Kasumi-1 (cell line): ENCODE measurements at places on chromosomes 7 and 10.

GRCh38 chr10:120478386-120478785, 21.4 kb downstream of the PLPP4 start:
- no peak for DNase-seq

- DNase-seq: no peak
These were observed 47.7 kb upstream of the MGAM2 start for GRCh38 chr7:142063551-142064442.

- peak; percentile 45 for DNase-seq
These were observed 112.8 kb upstream of the SFMBT2 start for GRCh38 chr10:7523656-7524055.

DNA sequence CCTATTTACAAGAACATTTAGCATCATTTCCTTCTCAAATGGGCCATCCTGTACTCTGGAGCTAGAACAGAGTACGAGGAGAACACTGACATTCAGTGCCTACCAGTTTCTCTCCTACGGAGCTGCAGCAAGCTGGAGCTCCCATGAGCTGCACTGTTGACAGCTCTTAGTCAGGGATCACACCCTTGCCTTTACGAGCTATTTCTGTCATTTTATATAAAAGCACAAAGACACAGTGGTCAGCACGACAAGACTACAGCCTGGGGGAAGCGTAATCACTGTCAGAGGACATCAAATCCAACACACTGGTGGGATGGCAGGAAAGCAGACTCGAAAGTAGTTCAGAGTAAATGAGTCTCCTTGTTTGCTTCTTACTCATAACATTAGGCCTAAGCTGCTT, 2.7 kb downstream of the CDCA7L start:
- DNase-seq: no peak

GRCh38 chr7:106021151-106022067, 58.3 kb downstream of the CDHR3 start:
- no peak for DNase-seq

DNA sequence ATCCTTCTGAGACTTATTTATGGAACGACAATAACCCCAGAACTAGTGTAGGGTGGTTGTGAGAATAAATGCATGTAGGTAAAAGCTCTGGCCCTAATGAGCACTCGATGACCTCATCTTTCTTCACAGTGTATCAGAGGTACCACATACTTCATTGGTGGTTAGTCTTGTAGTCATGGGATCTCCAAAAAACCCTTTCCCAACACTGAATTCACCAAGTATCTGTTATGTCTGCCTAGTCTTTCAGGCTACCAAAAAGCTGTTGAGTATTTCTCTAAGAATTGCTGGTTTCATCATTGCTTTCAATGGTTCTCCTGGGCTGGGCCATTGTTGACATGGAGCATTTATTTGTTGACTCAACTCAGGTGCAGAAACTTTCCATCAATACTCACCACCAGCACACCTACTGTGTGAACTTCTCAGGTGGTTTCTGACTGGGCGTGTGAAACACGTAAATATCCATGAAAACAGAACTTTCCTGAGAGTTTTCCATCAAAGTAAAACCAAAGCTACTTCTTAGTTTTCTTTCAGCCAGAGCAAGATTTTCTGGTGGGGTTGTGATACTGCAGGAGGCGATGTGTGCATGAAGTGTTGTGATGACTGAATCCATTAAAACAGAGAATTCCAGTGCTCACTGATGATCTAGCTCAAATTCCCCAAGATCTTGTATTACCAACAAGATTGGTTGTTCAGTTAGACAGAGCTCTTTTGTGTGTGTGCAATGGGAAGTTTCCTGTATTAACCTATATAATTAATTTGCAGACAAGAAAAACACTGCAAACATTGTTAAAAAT, 51.4 kb upstream of the SLC35B4 start:
- no peak for DNase-seq

DNA sequence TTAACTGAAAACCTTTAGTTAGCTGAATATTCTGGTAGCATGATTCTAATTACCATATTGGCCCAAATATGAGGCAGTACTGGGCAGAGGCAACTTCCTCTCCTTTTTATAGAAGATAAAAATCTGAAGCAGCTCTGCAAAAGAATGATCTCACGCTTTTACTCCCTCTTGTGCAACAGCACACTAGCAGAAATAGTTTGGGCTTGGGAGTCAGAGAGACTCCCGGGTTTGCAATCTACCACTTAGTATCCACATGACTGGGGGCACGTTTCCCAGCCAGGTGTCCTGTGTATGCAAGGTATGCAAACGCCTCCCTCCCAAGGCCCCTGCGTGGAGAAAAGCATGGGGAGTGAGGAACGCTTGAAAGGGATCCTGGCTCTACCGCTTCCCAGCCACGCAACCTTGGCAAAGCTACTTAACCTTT, 47.2 kb upstream of the RHEB start:
- peak; percentile 6 for DNase-seq

DNA sequence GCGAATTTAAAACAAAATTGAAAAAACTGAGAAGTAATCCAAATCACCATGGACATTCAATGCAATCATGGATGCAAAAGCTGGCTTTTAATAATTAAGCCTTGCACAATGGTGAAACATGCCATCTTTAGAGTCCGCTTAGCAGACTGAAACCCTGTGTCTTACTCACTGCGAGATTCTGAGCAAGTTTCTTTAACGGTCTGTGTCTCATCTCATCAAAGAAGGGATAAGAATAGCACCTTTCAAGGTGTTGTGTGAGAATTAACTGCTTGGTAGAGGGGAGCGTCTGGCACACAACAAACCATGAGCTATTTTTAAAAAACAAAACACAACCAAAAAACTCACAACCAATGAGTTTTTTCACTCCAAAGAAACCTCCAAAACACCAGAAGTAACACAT, 21.4 kb downstream of the ACBD7 start:
- DNase-seq: no peak

DNA sequence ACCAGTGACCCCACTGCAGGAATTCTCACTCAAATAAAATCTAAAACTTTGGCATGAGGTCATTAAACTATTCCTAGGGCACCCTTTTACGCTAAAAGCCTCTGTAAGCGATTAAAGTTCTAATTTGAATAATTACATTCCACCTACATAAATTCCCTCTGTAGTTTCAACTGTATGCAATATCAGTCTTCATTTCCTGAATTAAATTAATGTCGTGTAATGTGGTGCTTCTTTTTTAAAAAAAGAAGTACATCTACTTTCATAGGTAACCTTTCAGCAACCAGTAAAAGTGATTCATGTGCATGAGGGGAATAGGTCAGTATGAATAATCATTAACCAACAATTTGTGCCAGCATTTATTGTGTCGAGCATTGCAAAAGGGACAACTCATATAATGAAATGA, 44.7 kb downstream of the IMMP2L start:
- no peak for DNase-seq

GRCh38 chr7:137930581-137930980, 71.3 kb downstream of the CREB3L2 start:
- DNase-seq: no peak

DNA sequence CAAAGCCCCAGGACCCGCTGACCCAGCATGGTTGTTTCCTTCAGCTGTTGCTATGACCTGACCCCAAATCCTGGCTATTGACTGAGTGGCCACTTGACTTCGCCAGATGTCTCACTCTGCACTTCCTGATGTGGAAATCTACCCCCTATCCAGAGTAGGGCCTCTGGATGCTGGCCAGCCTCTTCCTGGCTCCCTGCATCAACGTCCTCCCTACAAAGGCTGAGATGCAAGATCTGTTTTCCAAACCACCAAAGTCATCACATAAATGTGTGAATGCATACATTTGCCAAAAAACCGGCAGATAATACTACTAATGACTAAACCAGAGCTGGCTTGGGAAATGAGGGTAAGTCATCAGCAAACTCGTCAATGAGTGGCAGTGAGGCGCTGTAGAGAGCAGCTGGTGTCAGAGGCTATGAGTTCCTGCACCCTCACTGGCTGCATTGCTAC, 70.4 kb downstream of the PYROXD2 start:
- DNase-seq: no peak

GRCh38 chr7:152137476-152138025, 112.1 kb downstream of the GALNT11 start:
- DNase-seq: no peak

DNA sequence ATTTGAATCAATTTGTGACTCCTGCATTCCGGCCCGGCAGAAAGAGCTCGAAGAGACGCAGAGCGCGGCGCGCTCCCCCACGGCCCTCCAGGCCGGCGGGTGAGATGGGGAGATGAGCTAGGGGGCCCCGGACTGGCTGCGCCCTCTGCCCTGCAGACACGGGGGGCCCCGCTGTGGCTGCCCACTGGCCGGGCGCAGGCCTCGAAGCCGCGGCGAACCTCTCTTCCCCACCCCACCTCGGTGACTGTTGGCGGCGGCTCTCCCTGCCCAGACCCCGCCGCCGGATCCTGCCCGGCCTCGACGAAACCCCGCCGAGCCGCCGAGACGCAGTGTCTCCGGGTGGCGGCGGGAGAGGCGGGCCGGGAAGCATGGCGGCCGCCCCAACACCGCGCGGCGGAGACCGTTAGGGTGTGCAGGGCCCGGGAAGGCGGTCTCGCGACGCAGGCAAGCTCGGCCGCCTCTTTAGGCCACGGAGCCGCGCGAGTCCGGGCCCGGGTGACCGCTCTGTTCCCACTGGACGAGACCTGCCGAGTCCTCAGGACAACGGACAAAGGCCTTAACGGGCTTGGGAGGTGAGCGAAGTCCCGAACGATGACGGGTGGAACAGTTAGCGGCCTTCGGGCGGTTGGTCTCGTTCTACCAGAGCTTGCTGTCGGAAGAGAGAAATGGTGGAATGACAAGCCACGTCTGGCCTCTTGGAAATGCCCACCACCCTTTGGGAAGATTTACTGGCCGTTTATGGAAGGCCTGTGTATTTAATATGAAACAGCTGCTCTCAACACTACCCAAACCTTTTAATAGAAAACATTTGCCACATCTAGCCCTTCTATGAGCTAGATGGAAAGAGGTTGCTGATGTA, 24.3 kb downstream of the NUP42 start:
- DNase-seq: no peak

DNA sequence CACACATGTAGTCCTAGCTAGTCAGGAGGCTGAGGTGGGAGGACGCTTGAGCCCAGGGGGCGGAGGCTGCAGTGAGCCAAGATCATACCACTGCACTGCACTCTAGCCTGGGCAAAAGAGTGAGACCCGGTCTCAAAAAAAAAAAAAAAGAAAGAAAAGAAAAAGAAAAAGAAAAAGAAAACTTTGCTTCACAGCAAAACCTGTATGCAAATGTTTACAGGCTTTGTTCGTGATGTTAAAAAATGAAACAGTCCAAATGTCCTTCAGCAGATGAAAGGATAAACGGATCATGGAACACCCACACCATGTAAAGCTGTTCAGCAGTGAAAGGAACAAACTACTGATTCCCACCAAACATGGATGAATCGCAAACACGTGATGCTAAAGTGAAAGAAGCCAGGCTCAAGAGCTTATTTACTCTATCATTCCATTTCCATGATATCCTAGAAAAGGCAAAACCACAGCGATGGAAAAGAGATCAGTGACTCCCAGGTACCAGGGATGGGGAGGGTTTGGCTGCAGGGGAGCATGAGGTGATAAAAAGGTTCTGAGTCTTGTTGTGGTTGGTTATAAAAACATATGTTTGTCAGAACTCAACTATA, 15.1 kb downstream of the LRRC20 start:
- DNase-seq: no peak

- peak; percentile 37 for DNase-seq
These were observed 451.9 kb downstream of the DPP6 start for GRCh38 chr7:154503962-154504550.

DNA sequence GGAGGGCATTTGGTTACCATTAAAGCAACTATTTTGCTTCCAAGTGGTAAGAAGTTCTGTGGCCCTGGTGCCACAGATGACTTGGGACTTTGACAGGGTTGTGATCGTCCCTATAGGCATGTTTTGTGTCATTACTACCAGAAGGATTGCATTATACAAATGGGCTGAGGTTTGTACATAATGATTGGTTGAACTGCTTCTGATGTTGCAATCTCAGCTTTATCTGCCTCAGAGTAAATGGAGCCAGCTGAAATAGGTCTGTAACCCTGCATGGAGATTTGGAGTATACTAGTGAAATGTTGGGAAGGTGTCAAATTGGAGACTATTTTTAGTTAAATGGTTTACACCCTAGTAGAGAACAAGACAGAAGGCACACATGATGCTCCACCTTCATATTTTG, 46.1 kb upstream of the SEPTIN7 start:
- DNase-seq: no peak

DNA sequence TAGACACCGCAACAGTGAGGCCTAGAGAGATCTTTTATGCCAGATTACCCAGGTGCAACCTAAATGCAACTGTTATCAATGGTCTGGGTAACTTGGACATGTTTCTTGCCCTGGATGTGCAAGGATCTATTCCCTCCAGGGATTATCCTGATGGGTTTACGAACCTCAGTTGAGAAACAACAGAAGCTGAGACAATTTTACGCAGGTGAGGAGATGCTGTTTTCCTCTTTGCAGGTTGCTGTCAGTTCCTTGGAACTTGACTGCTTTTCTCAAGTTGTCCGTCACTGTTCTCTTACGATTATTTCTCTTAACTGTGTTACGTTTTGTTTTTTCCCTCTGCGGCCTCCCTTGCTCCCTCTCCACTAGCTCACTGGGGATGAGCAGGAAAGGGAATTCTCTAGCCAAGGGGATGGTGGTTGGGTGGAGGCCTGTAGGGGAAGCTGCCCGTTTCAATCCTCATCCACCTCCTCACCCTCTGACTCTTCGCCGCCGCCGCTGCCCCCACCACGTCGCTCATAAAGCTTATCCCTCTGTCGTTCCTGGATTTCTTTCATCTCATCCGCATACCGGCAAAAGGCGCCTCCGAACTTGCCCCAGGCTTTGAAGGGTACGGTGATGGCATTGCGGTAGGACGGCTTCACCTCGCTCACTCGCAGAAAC, 1.2 kb downstream of the PURB start:
- DNase-seq: no peak

- DNase-seq: no peak
These were observed 7.6 kb upstream of the BAG3 start for GRCh38 chr10:119643306-119644204.

DNA sequence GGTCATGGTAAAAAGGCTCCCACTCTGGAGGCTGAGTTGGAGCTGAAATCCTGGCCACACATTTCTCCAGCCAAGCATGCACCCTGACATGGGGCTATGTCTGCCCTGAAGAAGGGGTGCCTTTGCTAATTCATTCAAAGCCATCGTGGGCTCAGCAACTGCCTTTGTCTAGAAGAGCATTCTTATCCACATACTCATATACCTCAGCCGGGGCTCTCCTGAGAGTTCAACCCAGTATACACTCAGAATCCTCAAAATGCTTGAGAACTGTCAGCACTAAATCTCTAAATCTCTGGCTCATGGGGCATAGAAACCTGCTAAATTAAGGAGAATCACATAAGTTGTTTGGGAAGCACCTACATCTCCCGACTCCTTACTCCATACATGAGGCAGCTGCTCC, 89.3 kb downstream of the MRPL32 start:
- no peak for DNase-seq

- no peak for DNase-seq
These were observed 773.9 kb downstream of the LRMDA start for GRCh38 chr10:76205361-76205760.

- DNase-seq: no peak
These were observed 62.0 kb upstream of the SEMA3A start for GRCh38 chr7:84256571-84256971.

GRCh38 chr10:27399871-27400270, 104.2 kb upstream of the RAB18 start:
- DNase-seq: peak; percentile 20
